ENCODE measurements at places on chromosomes 1 and 21.

DNA sequence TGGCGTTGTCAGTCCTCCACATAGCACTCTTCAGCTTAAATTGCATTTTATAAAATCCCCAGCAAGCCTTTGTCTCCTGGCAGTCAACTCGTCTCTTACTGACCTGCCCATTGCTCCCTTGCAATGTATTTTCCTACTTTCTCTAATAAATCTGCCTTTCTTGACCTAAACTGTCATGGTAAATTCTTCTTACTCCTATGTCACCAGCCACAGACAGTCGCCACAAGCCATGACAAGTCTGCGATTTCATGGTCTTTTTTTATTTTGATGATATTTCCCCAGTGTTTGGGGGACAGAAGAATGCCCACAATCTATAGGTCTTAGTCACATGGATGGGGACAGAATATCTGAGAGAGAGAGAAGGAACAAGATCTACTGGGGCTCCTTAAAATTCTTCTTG lies 8.4 kb downstream of the IFNAR2 start:
- DNase-seq: no peak

DNA sequence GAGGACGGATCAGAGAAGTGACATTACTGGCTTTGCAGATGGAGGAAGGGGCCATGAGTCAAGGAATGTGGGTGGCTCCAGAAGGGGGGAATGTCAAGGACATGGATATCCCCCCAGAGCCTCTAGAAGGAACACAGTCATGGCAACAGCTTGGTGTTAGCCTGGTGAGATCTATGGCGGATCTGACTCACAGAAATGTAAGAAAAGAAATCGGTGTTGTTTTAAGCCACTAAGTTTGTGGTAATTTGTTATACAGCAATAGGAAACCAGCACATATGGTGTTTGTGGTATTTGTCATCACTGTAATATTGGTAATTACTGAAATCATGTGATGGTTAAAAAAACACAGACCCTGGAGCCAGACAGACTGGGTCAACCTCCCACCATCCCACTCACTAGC lies 236.2 kb downstream of the SETD4 start:
- no peak for DNase-seq

DNA sequence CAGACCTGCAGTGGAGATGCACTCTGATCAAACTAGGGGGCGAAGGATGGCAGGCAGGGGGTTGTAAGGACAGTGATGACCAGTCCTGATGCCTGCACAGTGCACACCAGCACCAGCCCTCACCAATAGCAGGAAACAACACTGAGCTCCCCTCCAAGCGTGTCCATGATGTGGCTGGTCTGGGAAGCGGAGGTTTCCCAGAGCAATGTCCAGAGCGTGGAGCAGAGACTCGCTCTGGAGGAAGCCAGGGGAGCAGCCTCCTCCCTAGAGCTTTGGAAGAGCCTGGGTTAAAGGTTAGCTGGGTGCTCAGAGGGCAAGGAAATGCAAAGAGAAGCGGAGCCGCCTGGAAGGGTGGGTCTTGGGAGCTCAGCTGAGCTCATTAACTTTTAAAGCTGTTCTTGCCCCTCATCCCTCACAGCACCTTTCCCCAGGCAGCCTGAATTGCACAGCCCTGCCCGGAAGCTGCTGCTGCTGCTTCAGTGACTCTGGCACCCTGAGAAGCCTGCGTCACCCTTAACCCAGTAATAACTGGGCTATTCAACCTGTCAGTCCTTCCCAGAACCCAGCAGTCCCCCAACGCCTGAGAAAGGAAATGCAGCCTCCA lies 162.2 kb upstream of the RAB4A start:
- no peak for DNase-seq

DNA sequence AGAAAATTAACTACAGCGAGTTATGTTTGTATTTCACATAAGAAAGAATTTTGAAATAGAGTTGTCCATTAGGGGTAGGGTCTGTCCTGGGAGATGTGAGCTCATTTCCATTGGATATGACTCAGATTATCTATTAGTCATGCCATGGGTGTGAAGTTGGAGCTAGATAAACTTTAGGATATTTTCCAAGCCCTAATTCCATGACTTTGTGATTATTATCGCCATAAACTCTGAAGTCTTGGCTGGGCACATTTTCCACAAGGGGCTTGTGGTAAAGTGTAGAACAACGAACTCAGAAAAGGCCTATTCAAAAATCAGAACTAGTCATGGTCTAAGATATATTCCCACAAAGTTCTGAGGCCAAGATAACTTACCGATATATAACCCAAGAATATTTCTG lies 396.6 kb downstream of the DPYD start:
- DNase-seq: no peak

GRCh38 chr1:145926686-145927062 lies 610 bp downstream of the RBM8A start:
- no peak for DNase-seq

DNA sequence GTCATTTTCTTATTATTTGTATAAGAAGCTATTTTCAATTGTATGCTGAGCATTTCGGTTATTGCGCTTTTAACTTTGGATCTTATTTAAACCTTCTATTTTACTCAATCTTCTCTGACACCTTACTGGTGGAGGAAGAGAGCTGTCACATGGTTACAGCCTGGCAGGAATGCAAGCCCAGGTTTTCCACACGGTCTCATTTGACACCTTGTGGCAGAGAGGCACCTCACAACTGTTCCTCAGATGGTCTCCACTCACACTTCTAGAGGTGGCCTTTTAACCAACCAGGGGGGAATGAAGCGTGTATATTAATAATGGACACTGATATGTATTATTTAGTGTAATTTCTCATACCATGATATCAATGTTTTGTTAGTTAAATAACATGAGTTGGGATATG lies 9.6 kb downstream of the OR2T33 start:
- DNase-seq: no peak

DNA sequence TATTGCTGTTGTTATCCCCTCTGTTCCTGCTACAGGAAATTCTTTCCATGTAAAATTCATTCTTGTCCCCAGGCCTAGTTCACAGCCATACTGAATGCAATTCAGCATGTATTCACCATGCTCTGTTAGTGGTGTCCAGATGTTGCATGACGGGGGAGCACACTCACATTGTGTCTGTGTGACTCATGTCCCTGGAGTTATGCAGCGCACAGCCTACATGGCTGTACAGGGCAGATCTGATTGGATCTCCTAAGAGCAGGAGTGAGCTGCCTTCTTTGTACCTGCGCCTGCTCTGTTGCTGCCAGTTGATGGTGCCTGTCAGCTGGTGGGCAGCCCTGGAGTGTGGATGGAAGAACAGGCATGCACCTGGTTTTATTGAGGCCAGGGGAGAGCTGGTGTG lies 17.6 kb downstream of the HTR6 start:
- peak; percentile 11 for DNase-seq

GRCh38 chr1:54112027-54112426 lies 40.8 kb downstream of the CDCP2 start:
- DNase-seq: no peak

Data from T1000 (cell line).